Peyer's patch (tissue), 4 donors: ENCODE measurements at places on chromosomes 3 and 15. TPM values are rescaled to one million over a fixed set of nuclear protein-coding genes. Genes with fewer than 3 reads are reported as not detected.

MCTP2 gene
- total RNA-seq, result 40.8 TPM

- DNase-seq, result no peak
- H3K4me3 ChIP-seq, result no peak overlapping the region
- H3K4me1 ChIP-seq, result peaks cover 17% of the 10 kb centered on the region
- no peaks in the 10 kb centered on the region for H3K27me3 ChIP-seq
- no peaks in the 10 kb centered on the region for H3K36me3 ChIP-seq
- H3K27ac ChIP-seq, result no peak overlapping the region
Measured at GRCh38 chr15:41925086-41925608, 31.3 kb upstream of the SPTBN5 start.

DNA sequence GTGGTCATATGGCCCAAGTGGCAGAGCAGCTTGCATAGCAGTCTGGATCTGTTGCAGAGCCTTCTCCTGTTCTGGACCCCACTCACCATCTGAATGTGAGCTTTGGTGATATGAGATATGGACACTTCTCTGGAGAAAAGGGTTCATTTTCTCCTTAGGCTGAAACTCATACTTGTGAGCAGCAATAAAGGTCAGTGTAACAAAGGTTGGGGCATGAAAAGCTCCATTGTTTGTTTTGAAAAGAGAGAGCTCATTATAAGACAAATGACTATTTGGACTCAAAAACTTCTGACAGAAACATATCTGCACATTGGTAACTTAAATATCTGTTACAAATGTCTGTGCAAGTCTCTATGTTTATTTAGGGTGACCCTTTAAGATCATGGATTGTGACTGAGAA is 517.3 kb downstream of the MFSD1 start:
- H3K4me1 ChIP-seq, result no peaks in the 10 kb centered on the region
- H3K36me3 ChIP-seq, result no peaks in the 10 kb centered on the region
- no peak for DNase-seq
- no peak overlapping the region for H3K27ac ChIP-seq

GRCh38 chr15:57509126-57509525 is 82.6 kb upstream of the MYZAP start:
- no peaks in the 10 kb centered on the region for H3K4me1 ChIP-seq
- no peak overlapping the region for H3K4me3 ChIP-seq
- DNase-seq, result no peak
- no peak overlapping the region for H3K27ac ChIP-seq
- no peaks in the 10 kb centered on the region for H3K36me3 ChIP-seq
- H3K27me3 ChIP-seq, result no peaks in the 10 kb centered on the region

CCR3 gene
- total RNA-seq, result not detected

- H3K4me3 ChIP-seq, result peak overlapping the region; percentile 20
- no peaks in the 10 kb centered on the region for H3K27me3 ChIP-seq
- peak overlapping the region; percentile 59 for H3K27ac ChIP-seq
- peak; percentile 30 for DNase-seq
- H3K36me3 ChIP-seq, result no peaks in the 10 kb centered on the region
Measured at GRCh38 chr3:14847613-14848541, 29.1 kb downstream of the FGD5 start.

DNA sequence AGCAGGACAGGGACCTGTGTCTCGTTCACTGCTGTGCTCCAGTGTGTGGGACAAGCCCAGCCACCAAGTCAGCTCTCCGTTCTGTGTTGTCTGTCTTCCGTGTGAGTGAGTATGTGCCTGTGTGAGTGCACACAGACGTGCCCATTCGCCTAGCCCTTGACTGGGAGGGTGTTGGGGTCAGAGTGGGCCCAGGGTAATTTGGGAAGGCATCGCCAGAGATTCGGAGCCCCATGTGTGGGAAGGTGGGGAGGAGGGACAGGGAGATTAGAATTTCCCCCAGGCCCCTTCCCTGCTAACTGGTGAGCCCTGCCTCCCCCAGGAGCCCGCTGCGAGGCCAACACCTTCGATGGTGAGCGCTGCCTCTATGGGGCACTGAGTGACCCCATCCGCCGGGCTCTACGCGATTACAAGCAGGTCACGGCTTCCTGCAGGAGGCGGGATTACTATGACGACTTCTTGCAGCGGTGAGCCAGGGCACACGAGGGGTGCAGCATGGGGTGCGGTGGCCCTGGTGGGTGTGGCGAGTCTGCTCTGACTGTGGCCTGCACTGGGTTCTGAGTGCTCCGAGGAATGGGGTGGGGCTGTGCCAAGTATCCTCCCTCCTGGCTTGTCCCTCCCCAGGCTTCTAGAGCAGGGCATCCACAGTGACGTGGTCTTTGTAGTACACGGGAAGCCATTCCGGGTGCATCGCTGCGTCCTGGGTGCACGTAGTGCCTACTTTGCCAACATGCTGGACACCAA is 3.1 kb downstream of the ABTB1 start:
- H3K4me3 ChIP-seq, result no peak overlapping the region
- DNase-seq, result peak; percentile 34
- no peaks in the 10 kb centered on the region for H3K27me3 ChIP-seq
- H3K27ac ChIP-seq, result no peak overlapping the region

GRCh38 chr3:146638718-146639117 is 33.6 kb upstream of the PLSCR5 start:
- H3K36me3 ChIP-seq, result no peaks in the 10 kb centered on the region
- H3K4me3 ChIP-seq, result no peak overlapping the region
- H3K4me1 ChIP-seq, result no peaks in the 10 kb centered on the region
- H3K27me3 ChIP-seq, result no peaks in the 10 kb centered on the region

- no peaks in the 10 kb centered on the region for H3K4me1 ChIP-seq
- no peaks in the 10 kb centered on the region for H3K36me3 ChIP-seq
- no peak overlapping the region for H3K27ac ChIP-seq
- no peak for DNase-seq
- H3K4me3 ChIP-seq, result no peak overlapping the region
Measured at GRCh38 chr15:28992336-28992864, 106.6 kb downstream of the APBA2 start.

GUCA1C gene
- total RNA-seq, result not detected

DNA sequence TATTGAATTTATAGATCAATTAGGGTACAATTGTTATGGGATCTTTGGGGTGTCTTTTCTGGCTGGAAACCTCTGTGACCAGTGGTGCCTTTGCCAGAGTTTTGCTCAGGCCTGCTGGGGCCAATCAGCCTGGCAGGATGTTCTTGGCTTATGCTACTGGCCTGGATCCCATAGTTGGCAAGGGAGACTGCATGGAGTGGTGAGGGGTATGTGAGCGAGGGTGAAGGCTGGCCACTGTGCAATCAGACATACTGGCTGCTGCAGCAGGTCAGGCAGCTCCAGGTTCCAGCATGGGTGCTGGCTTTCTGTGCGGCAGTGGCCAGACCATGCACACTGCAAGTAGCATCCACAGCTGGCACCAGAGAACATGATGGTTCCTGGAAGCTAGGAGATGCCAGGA is 1053.2 kb upstream of the GBE1 start:
- no peaks in the 10 kb centered on the region for H3K36me3 ChIP-seq
- no peak for DNase-seq
- H3K27me3 ChIP-seq, result no peaks in the 10 kb centered on the region

DNA sequence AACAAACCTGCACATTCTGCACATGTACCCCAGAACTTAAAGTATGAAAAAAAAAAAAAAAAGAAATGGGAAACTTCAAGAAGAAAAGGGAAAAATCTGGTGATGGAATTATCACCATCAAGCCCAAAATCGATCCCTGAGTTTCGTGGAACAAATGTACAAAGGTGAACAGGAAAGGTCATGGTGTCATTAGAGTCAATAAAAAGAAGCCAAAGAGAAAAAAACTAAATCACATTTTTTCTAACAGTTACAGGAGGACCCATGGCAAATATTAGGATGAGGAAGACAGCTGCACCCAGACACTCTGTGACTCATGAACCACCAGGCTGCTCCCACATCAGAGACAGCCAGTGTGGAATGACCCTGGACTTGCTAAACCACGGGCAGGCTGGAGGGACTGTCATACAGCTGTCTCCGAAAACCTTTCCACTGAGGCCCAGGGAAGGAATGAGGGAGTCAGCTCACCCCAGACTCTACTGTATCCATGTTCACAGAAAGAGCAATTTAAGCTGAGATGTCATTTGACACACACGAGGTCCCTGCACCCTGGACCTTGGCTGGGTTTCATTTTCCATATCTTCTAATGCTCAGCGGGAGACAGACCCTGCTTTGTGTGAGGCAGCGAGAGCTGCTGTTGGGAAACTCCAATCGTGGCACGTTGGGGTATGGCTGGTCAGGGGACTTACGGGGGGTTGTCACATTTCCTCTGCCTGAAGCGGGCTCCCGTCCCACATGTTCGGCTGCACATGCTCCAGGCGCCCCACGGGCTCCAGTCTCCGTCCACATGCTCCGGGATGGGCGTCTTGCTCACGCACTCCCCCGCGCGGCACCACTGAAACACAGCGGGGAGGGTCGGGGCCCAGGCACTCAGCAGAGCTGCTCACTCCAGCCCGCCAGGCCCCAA is 210.2 kb downstream of the ADAMTS17 start:
- no peaks in the 10 kb centered on the region for H3K4me1 ChIP-seq
- no peak overlapping the region for H3K27ac ChIP-seq
- no peak overlapping the region for H3K4me3 ChIP-seq
- no peaks in the 10 kb centered on the region for H3K27me3 ChIP-seq
- no peak for DNase-seq

GRCh38 chr3:181912384-181912783 is 200.7 kb downstream of the SOX2 start:
- no peaks in the 10 kb centered on the region for H3K4me1 ChIP-seq
- no peaks in the 10 kb centered on the region for H3K36me3 ChIP-seq
- H3K4me3 ChIP-seq, result no peak overlapping the region
- DNase-seq, result no peak
- H3K27ac ChIP-seq, result no peak overlapping the region
- H3K27me3 ChIP-seq, result no peaks in the 10 kb centered on the region

GRCh38 chr3:173889596-173889995 is 492.1 kb downstream of the NLGN1 start:
- DNase-seq, result no peak
- no peaks in the 10 kb centered on the region for H3K27me3 ChIP-seq
- no peaks in the 10 kb centered on the region for H3K4me1 ChIP-seq
- H3K27ac ChIP-seq, result no peak overlapping the region
- no peak overlapping the region for H3K4me3 ChIP-seq

DNA sequence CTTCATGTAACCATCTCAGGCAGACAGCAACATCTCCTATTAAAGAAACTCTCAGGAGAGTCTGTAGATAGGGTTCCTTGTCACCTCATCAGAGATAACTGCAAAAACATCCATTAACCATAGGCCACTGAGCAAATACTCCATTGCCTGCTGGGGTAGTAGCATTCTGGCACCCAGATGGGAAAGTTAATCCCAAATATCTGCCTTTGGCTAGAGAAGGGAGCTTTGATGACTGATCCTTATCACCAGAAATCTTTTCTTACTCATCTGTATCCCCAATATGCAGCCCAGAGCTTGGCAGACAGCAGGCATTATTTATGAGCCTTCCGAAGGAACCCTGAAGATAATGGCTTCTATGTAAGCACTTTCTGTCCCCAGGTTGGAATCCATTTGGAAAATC is 173.1 kb downstream of the MFSD1 start:
- no peak overlapping the region for H3K27ac ChIP-seq
- no peaks in the 10 kb centered on the region for H3K36me3 ChIP-seq
- H3K4me3 ChIP-seq, result no peak overlapping the region
- H3K27me3 ChIP-seq, result no peaks in the 10 kb centered on the region

GOLGA8S gene
- total RNA-seq, result 0.13 TPM

GABRG3 gene
- total RNA-seq, result not detected

CCDC80 gene
- 26.4 TPM for total RNA-seq

C3orf33 gene
- total RNA-seq, result 5.8 TPM

CYP11A1 gene
- 6.6 TPM for total RNA-seq

- no peaks in the 10 kb centered on the region for H3K36me3 ChIP-seq
- no peaks in the 10 kb centered on the region for H3K27me3 ChIP-seq
- H3K4me3 ChIP-seq, result no peak overlapping the region
- DNase-seq, result no peak
Measured at GRCh38 chr3:117104792-117105191, 395.2 kb downstream of the TUSC7 start.

- H3K36me3 ChIP-seq, result no peaks in the 10 kb centered on the region
- DNase-seq, result peak; percentile 26
Measured at GRCh38 chr3:42702066-42702951, at the start of gene HHATL. HHATL (minus strand) TSS chr3:42702798; CDS start chr3:42700826, 1,972 bp downstream.

RPUSD2 gene
- total RNA-seq, result 4.7 TPM

DNA sequence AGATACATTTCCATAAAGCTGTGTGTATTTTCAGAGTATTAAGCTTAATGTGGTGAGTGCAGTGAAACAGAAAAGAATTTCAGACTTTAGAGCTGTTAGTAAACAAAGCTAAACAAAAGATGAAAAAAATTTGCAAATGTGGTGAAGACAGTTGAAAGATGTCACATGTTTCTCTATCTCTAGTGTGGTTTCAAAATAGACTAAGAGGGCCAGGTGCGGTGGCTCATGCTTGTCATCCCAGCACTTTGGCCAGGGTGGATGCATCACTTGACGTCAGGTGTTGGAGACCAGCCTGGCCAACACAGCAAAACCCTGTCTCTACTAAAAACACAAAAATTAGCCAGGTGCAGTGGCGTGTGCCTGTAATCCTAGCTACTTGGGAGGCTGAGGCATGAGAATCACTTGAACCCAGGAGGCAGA is 466.0 kb upstream of the NR2F2 start:
- no peak overlapping the region for H3K4me3 ChIP-seq
- no peaks in the 10 kb centered on the region for H3K27me3 ChIP-seq
- no peak overlapping the region for H3K27ac ChIP-seq
- H3K4me1 ChIP-seq, result no peaks in the 10 kb centered on the region
- no peak for DNase-seq
- H3K36me3 ChIP-seq, result no peaks in the 10 kb centered on the region

GRCh38 chr3:155093261-155093660 is 13.1 kb downstream of the MME start:
- H3K36me3 ChIP-seq, result peaks cover 15% of the 10 kb centered on the region
- H3K27ac ChIP-seq, result no peak overlapping the region
- H3K4me1 ChIP-seq, result no peaks in the 10 kb centered on the region
- H3K27me3 ChIP-seq, result no peaks in the 10 kb centered on the region

DNA sequence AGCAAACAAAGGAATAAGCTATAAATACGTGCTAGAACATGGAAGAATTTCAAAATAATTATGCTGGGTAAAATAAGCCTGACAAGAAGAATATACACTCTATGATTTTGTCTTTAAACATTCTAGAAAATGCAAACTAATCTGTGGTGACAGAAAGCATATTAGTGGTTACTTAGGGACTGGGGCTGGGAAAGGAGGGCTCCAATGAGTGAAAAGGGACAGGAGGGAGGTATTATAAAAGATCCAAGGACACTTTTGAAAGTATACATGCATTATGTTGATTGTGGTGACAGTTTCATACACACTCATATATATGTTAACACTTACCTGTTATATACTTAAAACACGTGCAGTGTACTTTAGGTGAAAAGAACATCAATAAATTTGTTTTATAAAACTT is 23.0 kb downstream of the MYH15 start:
- no peak overlapping the region for H3K27ac ChIP-seq
- H3K4me3 ChIP-seq, result no peak overlapping the region
- no peaks in the 10 kb centered on the region for H3K36me3 ChIP-seq
- no peaks in the 10 kb centered on the region for H3K27me3 ChIP-seq

DNA sequence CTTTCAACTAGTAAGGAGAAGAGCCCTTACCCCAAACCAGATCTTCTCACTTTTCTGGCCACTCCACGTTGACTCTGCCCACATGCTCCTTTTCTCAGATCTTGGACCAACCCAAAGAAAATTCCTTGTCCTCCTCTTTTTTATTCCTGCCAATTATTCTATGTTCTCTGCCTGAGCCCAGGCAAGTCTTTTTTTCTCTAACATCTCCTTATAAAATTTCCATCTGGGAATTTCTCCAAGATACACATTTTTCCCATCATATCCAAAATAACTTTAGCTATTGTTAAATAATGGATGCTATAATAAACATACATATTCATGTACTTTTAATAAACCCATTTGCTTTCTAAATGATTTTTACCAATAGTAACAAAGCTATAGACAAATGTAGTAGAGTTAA is 726.0 kb upstream of the ZNF385D start:
- H3K4me1 ChIP-seq, result no peaks in the 10 kb centered on the region
- H3K4me3 ChIP-seq, result no peak overlapping the region
- H3K36me3 ChIP-seq, result no peaks in the 10 kb centered on the region
- no peaks in the 10 kb centered on the region for H3K27me3 ChIP-seq
- DNase-seq, result no peak
